ENCODE measurements at places on chromosomes 7 and 10. TPM values are rescaled to one million over a fixed set of nuclear protein-coding genes. Genes with fewer than 3 reads are reported as not detected.

DNA sequence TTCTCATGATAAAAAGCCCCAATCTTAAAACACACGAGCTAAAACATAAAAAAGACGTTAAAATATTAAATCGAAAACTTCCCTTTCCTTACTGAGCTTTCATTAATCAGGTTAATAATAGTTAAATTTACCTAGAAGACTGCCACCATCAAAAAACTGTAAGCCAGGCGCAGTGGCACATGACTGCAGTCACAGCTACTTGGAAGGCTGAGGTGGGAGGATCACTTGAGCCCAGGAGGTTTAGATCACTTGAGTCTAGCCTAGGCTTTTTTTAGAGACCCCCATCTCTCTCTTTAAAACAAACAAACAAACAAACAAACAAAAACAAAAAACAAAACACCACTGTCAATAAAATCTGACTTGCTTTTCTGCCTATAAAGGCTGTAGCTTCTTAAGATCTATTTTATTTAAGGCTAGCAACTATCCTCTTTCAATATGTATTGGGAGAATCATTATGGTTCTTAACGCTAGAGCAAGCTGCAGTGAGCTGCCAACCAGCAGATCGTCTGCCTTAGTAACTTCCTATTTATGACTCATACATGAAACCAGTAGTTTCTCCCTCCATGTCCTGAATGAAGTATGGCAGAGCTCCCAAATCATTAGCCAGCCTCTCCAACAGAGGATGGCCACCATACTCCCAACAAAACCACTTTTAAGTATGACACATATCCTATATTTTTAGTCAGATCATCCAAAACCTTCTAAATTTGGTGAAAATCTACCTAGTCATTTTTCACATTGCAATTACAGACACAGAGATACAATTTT is 163.7 kb downstream of the SRPK2 start:
- no peak for DNase-seq

GRCh38 chr10:116785282-116785681 is 42.9 kb upstream of the HSPA12A start:
- DNase-seq, result no peak

GRCh38 chr10:78214955-78215354 is 181.3 kb downstream of the RPS24 start:
- no peak for DNase-seq

DNA sequence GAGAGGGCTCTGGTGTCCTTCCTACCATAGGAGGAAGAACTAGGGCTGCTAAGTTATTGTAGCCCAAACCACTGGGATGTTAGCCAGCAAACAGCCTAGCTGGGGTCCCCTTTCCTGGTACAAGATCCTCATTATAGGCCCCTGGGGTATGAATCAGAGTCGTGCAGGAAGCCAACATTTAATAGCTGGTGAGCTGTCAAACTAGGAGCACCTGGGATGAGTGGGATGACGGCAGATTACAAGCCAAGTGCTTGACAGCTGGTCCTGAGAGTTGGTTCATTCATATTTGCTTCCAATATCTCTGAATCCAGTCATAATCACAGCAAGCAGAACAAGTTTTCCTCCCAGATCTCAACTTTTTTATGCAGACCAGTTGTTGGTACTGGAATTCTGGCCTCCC is 25.1 kb upstream of the DNAJB12 start:
- DNase-seq, result no peak

DNA sequence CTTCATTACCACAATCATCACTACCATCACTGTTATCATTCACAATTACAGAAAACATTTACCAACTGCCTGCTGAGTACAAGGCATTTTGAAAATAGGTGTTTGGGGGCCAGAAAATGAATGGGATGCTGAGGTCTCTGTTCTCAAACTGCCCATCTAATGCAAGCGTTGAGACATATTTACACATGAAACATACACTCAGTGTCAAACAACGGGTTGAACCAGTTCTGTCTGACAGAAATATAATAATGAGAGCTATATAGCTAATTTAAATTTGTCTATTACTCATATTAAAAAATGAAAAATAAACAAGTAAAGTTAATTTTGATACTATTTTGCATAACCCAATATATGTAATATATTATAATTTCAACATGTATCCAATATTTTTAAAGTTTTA is 303.1 kb downstream of the KCNMA1 start:
- DNase-seq, result no peak

DNA sequence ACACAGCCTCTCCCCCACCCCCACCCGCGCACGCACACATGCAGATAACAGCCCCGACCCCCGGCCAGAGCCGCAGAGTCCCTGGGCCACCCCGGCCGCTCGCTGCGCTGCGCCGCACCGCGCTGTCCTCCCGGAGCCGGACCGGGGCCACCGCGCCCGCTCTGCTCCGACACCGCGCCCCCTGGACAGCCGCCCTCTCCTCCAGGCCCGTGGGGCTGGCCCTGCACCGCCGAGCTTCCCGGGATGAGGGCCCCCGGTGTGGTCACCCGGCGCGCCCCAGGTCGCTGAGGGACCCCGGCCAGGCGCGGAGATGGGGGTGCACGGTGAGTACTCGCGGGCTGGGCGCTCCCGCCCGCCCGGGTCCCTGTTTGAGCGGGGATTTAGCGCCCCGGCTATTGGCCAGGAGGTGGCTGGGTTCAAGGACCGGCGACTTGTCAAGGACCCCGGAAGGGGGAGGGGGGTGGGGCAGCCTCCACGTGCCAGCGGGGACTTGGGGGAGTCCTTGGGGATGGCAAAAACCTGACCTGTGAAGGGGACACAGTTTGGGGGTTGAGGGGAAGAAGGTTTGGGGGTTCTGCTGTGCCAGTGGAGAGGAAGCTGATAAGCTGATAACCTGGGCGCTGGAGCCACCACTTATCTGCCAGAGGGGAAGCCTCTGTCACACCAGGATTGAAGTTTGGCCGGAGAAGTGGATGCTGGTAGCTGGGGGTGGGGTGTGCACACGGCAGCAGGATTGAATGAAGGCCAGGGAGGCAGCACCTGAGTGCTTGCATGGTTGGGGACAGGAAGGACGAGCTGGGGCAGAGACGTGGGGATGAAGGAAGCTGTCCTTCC is 620 bp downstream of the EPO start:
- no peak for DNase-seq

- no peak for DNase-seq
These were observed 300.1 kb upstream of the NPSR1 start for GRCh38 chr7:34357946-34358345.

DNA sequence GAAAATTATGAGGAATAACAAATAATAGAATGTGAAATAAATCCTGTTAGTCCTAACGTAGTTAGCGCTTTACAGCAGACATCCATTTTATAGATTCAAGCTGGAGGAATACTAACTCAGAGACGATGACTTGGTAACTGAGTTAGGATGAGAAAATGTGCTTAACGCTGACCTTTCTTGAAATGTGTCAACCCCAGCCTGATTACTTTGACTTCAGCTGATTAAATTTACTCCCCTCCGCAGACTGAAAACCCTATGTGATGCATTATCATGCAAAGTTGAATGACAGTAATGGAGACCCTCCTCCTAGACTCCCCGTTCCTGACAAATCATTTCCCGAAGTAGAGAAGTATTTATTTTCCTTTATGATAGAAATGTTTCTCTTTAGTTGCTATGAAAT is 54.5 kb downstream of the WDFY4 start:
- no peak for DNase-seq

DNA sequence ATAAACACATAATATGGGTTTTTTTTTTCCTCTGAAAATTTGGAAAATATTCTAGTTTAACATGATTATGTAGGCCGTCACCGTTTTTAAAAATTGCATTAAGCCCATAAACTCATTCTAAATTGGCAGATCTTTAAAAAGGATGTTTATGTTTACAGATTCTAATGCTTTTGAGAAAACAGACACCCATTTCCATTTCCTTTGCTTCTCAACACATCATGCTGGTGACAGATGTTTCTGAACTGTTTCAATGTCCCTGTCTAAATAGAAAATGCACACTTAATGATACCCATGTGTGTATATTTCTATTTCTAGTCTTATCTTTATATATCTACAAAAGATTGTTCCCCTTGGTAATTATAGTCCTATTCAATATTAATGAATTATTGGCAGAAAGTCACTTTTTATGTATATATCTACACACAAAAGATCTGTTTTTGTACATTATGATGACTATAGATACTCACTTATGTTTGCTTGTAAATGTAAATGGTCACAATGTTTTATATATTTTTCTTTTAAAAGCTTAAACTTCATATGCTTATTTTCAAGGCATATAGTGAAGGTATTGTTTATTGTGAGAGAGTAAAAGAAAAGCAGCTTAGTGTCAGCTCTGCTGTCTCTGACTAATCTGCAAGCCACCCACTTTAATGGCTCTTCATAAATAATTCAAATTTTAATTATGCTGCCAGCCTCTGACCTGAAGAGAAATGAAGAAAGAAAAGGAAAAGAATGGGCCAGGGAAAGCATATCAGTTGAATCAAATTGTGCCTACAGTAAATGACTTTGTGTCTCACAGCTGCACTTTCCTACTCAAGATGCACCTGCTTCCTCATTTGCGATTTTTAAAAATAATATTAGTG is 179.4 kb downstream of the CACNA2D1 start:
- DNase-seq, result no peak

GRCh38 chr7:149871576-149871975 is 2.2 kb upstream of the ATP6V0E2 start:
- DNase-seq, result no peak

GRCh38 chr10:114613237-114613979 is 44.7 kb downstream of the ABLIM1 start:
- no peak for DNase-seq

GRCh38 chr10:110471566-110472139 is 26.1 kb upstream of the DUSP5 start:
- no peak for DNase-seq

GRCh38 chr7:88637795-88638194 is 121.7 kb upstream of the ZNF804B start:
- no peak for DNase-seq

- DNase-seq, result no peak
These were observed 72.8 kb downstream of the RHOBTB1 start for GRCh38 chr10:60871215-60871614.

GRCh38 chr7:41133690-41134299 is 569.1 kb downstream of the INHBA start:
- no peak for DNase-seq

DNA sequence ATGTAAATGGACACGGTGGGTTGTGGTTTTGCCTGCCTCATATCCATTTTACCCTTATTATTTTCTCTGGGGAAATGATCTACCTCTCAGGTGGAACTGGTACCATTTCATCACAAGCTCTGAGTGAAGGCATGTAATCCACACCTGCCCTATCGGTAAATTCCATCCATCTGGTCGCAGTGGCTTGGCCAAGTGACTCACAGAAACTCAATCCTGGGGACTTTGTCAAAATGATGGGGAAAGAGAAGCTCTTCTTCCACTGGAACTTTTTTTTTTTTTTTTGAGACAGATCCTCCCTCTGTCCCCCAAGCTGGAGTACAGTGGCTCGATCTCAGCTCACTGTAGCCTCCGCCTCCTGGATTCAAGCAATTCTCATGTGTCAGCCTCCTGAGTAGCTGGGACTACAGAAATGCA is 48.2 kb upstream of the ANKRD1 start:
- DNase-seq, result no peak

The WNT16 gene
- total RNA-seq, result not detected

The AHR gene
- 95.7 TPM for total RNA-seq

The LLCFC1 gene
- not detected for total RNA-seq

The ENO4 gene
- not detected for total RNA-seq

All from CD4-positive, alpha-beta T cell (primary cell).